Fibroblast of skin of right biceps (primary cell): ENCODE measurements at places on chromosomes 3 and 15.

- DNase-seq: no peak
Measured at GRCh38 chr3:194832346-194833104, 146.8 kb downstream of the FAM43A start.

GRCh38 chr3:78604341-78604740 is 1163.5 kb downstream of the ROBO1 start:
- peak; percentile 82 for DNase-seq

GRCh38 chr15:32003558-32003957 is 26.8 kb upstream of the CHRNA7 start:
- no peak for DNase-seq

DNA sequence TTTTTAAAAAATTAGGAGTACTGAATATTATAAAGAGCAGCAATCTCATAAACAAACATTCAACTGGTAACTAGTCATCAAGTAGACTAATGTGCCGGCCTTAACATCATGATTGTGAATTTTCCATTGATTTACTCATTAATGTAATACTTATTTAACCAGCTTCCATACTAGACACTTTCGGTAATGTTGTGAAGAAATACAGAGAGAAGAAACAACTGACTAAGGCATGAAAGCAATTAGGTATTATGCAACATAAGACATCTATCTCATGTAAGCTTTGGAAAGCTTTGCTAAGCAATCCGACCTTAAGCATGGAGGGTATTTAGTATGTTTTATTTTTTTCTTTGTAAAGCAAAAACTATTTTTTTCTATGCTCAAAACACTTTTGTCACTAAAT is 108.0 kb downstream of the IL1RAP start:
- no peak for DNase-seq

DNA sequence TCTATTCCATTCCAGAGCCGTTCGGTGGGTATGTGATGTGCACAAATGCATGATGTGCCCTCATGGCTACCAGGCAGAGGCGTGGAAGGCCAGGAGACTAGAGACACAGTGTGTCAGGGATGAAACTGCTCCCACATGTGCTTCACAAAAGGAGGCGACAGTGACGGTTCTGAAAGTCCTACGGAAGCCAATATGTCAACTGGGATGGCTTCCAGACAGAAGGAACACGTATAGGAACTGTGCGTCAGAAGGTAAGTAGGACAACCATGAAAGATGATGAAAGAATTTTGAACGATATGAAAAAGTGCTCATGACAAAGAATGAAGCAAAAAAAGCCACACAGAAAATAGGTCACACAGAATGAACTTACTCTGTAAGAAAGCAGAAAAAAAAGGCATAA is 34.1 kb downstream of the GLB1 start:
- no peak for DNase-seq

DNA sequence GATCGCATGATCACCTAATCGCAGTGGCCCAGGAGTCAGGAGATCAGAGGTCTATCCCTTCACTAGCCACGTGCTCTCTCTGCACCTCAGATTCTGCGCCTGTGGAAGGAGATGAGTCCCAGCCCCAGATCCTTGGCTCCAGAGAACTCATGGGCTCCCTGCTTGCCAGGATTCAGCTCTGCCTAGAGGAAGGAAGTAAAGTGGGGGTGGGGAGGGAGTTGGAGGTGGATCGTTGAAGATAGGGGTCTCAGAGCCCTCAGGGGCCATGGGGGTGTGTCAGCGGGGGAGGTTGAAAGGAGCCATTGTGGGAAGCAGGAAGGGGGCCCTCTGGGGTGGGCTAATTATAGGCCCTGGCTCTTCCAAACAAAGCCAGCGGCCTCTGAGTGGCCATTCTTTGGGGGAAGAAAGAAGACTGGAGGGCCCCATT is 11.3 kb upstream of the STRA6 start:
- DNase-seq: no peak

- DNase-seq: no peak
Measured at GRCh38 chr3:121817753-121818152, 17.1 kb downstream of the IQCB1 start.

GRCh38 chr3:5202222-5202621 is 14.7 kb downstream of the EDEM1 start:
- peak; percentile 75 for DNase-seq

- peak; percentile 67 for DNase-seq
Measured at GRCh38 chr3:9067352-9067975, 104.2 kb upstream of the RAD18 start.

DNA sequence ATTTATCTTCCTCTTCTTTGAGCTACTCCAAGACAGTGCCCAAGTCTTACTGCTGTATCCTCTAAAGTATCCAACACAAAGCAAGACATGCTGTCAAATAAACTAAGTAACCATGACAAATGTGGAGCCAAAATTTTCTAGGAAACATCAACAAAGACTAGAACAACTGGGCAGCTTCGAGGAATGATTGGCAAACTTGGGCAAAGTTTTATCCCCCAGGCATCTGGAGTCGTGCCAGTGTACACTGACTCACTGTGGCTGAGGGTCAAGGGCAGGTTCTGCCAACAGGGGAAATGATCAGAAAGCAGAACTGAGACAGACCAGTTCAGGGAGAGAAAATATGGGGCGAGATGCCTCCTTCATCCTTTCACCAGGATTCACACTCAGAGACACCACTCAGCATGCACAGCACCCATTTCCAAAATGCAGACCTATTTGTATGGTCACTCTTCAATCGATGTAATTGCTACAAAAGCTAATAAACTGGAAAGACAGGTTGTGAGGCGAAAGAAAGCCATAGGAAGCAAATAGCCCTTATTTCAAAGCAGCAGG is 65.8 kb downstream of the MB21D2 start:
- DNase-seq: peak; percentile 60

GRCh38 chr15:76342382-76343201 is 6.0 kb downstream of the ISL2 start:
- no peak for DNase-seq

DNA sequence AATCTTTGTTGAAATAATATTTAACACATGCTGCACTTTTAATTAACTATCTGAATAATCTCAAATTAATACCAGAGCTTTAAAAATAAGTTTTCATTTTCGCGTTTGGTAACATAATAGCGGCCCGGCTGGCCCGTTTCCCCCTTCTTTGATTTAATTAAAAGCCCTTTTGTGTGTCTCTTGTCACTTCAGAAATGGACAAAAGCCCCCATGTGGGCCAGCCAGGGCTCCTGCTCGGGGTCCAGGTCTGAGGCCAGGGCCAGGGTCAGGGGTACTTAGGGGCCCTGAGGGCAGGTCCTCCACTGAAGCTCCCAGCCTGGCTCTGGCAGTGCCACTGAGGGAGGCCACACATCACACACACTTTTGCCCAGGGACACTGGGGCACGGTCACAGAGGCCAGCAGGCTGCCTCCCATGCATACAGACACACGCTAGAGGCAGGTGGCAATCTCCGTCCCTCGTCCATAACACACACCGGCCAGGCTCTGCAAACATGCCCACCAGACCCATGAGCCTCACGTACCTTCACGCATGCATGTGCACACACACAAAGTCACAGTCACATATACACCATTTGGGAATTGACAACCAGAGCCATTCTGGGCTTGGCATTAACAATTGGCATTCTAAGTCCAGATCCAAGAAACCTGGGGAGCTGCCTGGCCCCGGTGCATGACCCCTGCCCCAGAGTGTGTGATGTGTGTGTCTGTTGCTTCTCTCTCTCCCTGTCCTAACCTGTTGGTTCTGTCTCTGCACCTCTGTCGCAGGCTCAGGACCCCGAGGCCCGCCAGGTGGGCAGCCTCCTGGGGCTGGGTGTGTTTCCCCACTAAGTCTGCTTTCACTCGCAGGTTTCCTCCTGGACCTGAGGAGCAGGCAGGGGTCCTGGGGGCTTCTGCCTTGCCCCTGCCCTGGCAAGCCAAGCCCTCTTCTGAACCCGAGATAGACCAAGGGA is 38.5 kb downstream of the DNAJB8 start:
- DNase-seq: no peak

GRCh38 chr3:104176706-104177105 is 1190.0 kb upstream of the ALCAM start:
- no peak for DNase-seq

GRCh38 chr15:64121614-64122013 is 25.8 kb downstream of the SNX1 start:
- DNase-seq: no peak

GRCh38 chr15:61582092-61582491 is 353.0 kb upstream of the RORA start:
- no peak for DNase-seq

DNA sequence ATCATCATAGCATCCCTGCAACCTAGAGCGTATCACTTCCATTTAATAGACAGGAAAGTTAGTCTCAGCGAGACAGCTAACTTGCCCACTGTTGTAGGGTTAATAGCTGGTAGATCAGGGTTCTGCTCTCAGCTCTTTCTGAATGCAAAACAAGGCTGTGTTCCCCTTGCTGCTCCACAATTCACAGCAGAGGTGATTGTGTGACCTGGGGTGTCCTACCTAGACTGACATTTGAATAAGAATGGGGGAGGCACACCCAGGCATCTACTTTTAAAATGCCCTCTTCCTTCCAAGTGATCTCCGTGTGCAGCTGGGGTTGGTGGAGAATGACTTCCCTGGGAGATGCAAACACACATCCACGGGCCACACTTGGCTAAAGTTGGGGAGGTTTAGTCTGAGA is 43.0 kb upstream of the CACNA2D3 start:
- DNase-seq: no peak

GRCh38 chr3:65672061-65672460 is 366.7 kb downstream of the MAGI1 start:
- DNase-seq: no peak

- peak; percentile 75 for DNase-seq
Measured at GRCh38 chr3:9316881-9317361, 45.9 kb upstream of the THUMPD3 start.

- DNase-seq: no peak
Measured at GRCh38 chr3:138202945-138203701, 16.0 kb downstream of the ARMC8 start.

GRCh38 chr3:124513610-124513997 is 216.6 kb upstream of the UMPS start:
- no peak for DNase-seq

- DNase-seq: no peak
Measured at GRCh38 chr3:40229386-40229785, 80.1 kb upstream of the EIF1B start.

- peak; percentile 89 for DNase-seq
Measured at GRCh38 chr15:35533130-35534110, 12.5 kb downstream of the DPH6 start.

- DNase-seq: peak; percentile 13
Measured at GRCh38 chr3:2921903-2922302, 188.3 kb downstream of the IL5RA start.

DNA sequence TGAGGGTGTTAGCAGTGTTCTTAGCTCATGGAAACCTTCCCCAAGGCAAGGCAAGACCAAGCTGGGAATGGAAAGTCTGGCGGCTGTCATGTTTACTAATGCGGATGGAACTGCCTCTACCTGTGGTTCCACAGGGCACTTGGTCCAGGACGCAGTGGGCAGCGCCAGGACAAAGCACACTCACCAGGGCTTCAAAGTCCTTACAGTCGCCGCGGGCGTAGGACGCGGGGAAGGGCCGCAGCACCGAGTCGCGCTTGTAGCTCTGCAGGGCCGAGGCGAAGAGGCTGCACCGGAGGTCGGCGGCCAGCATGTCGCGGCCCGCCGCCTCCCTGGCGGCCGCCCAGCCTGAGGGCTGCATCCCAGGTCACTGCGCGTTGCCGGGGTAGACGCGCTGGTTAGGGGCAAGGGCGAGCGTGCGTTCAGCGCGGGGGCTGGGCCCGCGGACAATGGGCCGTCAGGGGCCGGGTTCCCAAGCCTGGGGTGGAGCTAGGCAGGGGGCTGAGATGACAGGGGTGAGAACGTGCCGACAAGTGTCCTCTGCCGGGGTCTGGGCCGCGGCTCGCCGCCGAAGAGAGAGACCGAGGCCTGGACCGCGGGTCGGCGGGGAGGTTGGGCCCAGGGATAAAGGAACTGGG is 497 bp downstream of the PARP16 start:
- no peak for DNase-seq

DNA sequence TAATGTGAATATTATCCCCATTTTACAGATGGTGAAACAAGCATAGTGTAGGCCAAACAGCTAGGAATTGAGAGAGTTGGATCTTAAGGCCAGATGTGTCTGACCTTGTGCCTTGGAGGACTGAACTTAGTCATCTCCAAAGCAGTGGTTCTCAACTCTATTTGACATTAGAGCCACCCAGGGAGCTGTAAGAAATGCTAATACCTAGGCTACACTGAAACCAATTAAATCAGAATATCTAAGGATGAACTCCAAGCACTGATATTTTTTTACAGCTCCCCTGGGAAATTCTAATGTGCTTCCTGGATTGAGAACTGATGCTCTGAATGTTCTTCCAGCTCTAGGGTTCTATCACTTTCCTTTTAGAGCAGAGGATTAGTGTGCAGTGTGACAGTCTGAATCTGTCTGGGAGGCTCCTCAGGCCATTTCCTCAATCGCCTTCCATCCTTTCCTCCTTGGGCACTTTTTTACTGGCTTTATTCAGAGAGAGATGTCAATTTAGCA is 32.3 kb downstream of the POLR2M start:
- DNase-seq: no peak

DNA sequence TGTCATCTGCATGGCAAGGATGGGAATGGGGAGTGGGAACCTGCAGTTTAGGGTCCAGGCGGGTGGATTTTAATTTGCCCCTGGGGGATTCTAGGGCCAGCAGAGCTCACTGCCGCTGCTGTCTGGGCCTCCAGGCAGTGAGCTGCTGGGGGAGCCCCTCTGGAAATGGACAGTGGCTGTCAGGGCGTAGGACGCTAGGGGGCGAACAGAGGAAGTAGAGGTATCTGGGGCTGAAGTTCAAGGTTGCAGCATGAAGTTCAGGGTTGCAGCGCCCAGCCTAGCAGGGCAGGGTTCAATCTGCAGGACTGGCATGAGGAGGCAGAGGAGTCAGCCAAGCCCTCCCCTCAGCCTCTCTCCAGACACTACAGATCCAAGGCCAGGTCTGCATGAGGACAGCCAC is 49.5 kb downstream of the APBA2 start:
- DNase-seq: peak; percentile 6

- DNase-seq: no peak
Measured at GRCh38 chr3:53230041-53230621, 25.7 kb downstream of the TKT start.

- DNase-seq: peak; percentile 94
Measured at GRCh38 chr3:123066896-123067688, at the start of gene PDIA5. PDIA5 (plus strand) TSS chr3:123067025; CDS start chr3:123067165, 140 bp downstream.

GRCh38 chr3:156483426-156483825 is 71.5 kb downstream of the SSR3 start:
- DNase-seq: peak; percentile 78

- DNase-seq: no peak
Measured at GRCh38 chr3:42550250-42550649, 31.5 kb downstream of the SEC22C start.
